ENCODE measurements at places on chromosomes 1 and 21.

- no peak for DNase-seq
These were observed 6.0 kb upstream of the SHISA4 start for GRCh38 chr1:201882665-201883132.

DNA sequence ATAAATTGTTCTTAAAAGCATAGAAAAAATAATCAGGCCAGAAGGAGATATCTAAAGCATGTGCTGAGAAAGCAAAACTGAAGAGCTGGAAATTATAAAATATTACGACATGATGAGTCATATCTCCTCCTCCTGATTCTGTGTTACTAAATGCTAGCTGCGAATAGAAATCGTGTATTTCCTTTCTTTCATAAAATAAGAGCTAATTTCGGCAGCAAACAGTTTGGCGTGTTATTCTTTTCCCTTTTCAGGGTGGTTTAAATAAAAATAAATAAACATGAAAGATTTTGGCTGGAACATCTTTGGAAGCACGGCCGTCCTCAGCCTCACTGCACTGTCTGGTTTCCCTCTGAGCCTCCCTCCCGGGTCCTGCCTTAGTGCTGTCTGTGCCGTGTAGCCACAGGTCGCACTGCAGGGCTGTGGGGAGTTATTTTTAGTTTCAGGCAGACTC, 56.0 kb downstream of the ADARB1 start:
- DNase-seq = no peak

GRCh38 chr1:206992790-206993189, 22.5 kb upstream of the FCAMR start:
- no peak for DNase-seq

DNA sequence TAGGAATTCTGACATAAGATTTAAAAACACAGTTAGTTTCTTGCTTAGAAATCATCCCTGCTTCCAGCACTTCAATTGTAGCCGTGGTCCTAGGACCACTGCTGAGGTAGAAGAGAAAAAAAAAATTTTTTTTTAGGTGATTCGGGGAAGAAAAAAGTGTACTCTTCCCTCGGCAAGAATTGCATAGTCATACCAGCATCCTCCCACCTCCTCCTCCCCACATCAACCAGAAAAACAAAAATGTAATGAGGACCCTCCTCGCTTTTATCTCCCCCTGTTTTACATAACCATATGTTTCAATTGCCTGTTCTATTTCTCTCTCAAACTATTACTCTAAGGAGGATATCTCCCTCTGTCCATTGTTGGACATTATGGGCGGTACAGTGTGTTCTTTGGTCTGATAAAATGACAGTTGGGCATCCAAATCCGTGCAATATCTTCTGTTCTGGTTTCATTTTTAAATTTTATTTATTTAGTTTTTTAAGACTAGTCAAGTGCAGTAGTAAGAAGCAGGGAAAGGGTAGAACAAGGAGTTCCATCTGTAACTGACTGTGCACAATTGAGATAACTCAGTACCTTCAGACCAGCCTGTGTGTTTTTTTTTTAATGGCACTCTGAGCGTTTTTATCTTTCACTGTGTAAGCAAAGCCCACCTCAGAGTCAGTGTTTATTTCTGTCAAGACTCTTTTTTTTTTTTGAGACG, 10.4 kb upstream of the MFSD2A start:
- DNase-seq = no peak
